ENCODE measurements at places on chromosomes 12 and 14.

- DNase-seq: no peak
Measured at GRCh38 chr14:59277659-59278058, 89.2 kb downstream of the DAAM1 start.

GRCh38 chr12:89353823-89354611 is 1.7 kb upstream of the DUSP6 start:
- DNase-seq: peak; percentile 89

DNA sequence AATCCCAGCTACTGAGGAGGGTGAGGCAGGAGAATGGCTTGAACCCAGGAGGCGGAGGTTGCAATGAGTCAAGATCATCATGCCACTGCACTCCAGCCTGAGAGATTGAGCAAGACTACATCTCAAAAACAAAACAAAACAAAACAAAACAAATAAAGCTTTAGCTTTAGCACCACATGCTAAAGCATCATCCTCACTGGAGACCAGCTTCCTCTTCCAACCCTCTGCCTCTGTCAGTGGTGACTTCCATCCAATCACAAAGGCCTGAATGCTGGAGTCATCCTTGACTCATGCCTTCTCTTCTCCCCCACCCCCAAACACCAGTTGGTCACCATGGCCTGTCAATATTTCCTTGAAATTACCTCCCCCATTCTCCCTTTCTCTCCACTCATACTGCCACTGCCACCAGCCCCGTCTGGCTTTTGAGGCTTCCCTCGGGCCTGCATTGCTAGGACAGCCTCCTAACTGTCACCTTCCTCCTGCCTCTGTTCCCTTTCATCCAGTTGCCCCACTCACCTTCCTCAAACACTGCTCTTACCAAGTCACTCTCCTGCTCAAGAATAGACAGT is 1.4 kb downstream of the ZNF385A start:
- DNase-seq: no peak

DNA sequence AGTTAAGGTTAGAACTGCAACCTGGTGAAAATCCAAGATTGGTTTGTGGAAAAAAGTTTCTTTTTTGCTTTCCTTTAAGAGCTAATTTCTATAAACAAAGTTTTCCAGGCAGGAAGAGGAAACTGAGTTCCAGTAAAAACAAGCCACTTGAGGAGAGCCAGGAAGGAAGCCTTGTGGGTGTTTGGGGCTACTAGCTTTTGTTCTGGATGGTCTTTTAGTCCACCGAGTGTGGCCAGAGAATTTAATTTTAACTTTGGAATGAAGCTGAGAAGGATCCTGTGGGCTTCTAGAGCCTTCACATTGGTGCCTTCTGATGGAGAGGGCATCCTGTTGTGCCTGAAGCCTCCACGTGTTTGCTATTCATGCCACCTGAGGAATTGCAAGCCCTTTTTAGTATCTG is 327.9 kb downstream of the C12orf75 start:
- DNase-seq: no peak

DNA sequence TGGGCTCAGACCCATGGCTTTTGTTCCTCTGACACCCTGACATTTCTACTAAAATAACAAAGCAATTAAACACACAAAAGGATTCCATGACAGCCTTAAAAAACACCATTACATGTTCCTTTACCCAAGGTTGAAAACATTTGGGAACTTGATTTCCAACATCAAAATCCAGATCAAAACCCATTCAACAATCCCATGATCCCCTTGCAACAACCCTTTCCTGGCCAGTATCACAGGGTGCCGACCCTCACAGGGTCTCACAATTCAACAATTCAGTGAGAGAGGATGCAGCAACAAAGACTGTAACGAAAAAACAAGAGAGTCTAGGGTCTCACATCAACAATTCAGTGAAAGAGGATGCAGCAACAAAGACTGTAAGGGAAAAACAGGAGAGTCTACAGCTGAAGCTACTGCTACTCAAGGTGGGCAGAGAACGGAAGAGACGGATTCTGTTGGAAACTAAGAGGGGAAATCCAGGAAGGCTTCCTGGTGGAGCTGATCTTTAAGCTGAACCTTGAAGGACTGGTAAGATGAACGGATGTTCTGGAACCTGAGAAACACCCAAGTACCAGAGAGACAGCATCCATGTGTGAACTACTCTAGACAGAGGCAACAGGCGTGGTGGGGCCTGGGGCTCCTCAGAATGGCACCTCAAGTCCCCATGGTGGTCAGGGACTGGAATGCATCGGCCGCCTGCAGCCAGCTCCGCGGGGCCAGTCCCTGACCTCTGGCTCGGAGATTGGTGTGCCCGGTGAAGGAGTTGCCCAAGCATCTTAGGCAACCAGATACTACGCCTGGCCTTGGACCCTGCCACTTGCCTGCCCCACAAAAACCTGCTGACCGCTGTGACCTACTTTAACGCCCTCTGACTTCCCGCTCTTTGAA is 22.7 kb upstream of the ZFP36L1 start:
- DNase-seq: no peak

DNA sequence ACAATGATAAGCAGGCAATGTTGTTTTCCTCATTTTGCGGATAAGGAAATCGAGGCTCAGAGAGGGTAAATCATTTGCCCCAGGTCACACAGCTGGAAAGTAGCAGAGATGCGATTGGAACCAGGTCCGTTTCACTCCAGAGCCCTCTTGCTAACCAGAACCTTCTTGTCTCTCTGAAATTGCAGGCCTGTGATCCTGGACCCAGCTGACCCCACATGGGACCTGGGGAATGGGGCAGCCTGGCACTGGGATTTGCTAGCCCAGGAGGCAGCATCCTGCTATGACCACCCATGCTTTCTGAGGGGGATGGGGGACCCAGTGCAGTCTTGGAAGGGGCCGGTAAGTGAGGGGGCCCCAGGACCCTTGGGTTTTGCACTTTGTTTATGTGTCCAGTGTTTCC is 9.5 kb downstream of the OAS3 start:
- no peak for DNase-seq

DNA sequence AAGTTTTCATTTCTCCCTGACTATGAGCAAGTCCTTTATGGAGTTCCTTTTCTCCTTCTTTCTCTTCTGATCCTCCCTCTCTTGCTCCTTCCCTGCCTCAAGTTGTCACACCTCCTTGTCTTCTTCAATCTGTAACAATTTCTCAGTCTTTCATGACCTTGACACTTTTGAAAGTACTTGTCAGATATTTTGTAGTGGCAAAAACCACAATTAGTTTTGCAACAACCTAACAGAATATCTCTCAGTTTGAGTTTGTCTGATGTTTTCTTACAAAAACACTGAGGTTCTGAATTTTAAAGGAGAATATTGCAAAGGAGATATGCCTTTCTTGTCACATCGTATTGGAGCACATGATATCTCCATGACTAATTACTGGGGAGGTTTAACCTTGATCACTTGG is 4.1 kb upstream of the CRADD start:
- DNase-seq: no peak
